ENCODE measurements at places on chromosomes 5 and 9.

- no peak for DNase-seq
Observed at GRCh38 chr9:116383133-116383532, 229.5 kb downstream of the PAPPA start.

- no peak for DNase-seq
Observed at GRCh38 chr5:14277385-14278320, 134.5 kb downstream of the TRIO start.

- no peak for DNase-seq
Observed at GRCh38 chr5:120805131-120805530, 341.0 kb downstream of the PRR16 start.

- DNase-seq: no peak
Observed at GRCh38 chr9:124859803-124860581, 1.8 kb downstream of the RPL35 start.

GRCh38 chr9:124079176-124079925 lies 67.8 kb downstream of the LHX2 start:
- DNase-seq: no peak

GRCh38 chr5:11385251-11385900 lies 518.9 kb downstream of the CTNND2 start:
- DNase-seq: no peak

Data from stimulated activated CD8-positive, alpha-beta memory T cell treated with anti-CD3 and anti-CD28 coated beads, Interleukin-7, amount 100 ng/mL, for 4 hours (primary cell).